Activated gamma-delta T cell (primary cell): ENCODE measurements at places on chromosomes 11 and 22.

DNA sequence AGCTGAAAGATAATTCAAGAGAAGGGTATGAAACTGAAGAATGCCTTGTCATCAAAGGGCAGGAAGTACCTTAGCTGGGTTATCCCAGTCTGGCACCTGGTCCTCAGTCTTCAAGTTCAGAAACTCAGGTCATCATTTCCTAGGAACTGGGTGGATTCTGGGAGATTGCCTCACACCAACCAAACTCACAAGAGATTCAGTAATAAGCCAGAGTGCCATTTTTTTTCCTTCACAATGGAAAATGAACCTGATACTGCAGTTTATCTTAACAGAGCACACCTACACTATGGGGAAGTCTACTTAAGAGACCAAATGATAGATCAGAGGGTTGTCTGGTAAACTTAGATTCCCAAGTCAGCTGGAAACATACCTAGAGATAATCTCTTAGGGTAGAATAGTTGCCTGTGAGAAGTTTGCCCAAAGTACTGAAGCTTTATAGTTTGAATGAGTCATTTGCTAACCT is 3.8 kb upstream of the BUD13 start:
- DNase-seq = no peak

GRCh38 chr22:40051322-40051721 is 56.6 kb downstream of the FAM83F start:
- no peak for DNase-seq

GRCh38 chr22:25183949-25184619 is 15.6 kb upstream of the CRYBB3 start:
- no peak for DNase-seq

- no peak for DNase-seq
Observed at GRCh38 chr11:131693756-131694155, 323.3 kb downstream of the NTM start.

- peak; percentile 40 for DNase-seq
Observed at GRCh38 chr22:37498289-37498909, 12.2 kb upstream of the MFNG start.

GRCh38 chr11:46913484-46913883 is 4.9 kb downstream of the LRP4 start:
- no peak for DNase-seq

GRCh38 chr11:28671274-28671673 is 563.1 kb downstream of the METTL15 start:
- no peak for DNase-seq

DNA sequence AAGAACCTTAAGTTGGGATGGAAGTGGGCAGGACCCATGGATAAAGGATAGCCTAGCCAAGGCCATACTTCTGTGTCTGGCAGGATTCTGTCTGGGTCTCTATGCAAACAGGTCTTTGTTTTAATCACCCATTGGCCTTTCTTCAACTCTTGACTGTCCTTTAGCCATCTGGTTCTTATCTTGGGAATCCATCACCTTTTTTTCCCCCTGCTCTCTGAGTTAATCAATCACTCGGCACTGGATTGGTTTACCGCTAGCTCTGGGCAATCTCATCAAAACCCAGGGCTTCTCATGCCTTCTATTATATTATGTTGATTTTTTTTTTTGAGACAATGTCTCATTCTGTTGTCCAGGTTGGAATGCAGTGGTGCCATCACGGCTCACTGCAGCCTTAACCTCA is 1.8 kb upstream of the RNF169 start:
- DNase-seq = no peak

DNA sequence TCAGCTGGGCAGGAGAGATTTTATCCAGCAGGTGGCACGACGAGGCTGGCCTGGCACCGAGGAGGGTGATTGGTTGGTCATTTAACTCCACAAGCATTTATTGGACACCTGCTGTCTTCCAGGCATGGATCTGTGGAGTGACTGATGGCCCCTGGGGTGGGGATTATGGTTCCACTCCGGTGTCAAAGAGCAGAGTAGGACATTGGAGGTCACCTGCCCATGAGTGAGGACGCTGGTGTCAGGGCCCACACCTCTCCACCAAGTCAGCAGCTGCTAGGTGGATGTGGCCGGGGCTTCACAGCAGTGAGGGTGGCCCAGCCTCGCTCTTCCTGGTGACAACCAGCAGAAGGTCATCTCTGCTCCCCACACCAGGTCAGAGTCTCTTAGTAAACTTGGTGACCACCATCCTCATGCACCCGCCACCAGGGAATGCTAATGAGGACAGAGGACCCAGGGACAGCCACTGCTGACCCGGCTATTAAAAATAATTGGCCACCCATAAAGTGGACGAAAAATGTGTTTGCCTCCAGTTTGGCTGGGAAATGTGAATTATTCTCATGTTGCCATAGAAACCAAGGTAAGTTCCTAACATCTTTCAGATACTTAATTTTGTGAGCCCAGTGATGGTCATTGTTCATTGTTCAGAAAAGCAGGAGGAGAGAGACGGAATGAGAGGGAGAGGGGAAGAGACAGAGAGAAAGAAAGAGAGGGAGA is 428.7 kb downstream of the TBC1D22A start:
- no peak for DNase-seq

GRCh38 chr11:129698212-129698611 is 117.4 kb upstream of the TMEM45B start:
- DNase-seq = no peak

DNA sequence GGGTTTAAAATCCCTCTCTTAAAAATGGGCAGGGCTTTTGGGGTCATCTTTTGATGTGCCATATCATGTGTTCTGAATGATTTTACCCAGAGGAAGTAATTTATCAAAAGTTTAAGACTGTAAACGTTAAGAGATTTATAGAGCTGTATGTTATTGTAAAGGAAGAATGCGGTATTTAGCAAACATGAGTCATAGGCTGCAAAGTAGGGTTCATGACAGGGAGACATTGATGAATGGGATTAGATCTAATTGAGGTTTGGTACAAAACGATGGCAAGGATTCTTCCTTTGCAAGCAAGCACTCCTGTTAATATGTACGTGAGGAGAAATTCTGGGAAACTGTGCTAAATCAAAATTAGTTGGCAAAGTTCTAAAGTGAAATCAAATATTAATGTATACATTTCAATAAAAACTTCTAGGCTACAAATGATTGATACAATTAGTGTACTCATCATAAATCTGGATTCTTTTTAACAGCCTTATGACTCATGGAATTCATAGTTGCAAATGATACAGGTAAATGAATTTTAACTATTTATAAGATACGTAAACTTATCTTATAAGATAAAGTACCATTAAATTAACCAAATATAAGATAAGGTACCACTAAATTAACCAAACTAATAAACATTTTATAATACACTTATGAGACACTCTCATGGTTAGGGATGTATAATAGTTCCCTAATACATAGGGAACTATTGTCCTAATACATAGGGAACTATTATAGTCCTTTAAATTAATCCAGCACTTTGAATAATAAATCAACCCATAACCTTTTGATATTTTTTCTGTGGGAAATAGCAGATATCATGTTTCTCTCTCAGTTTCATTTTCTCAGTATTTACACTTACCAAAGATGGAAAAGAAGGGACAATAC is 58.4 kb downstream of the KIF18A start:
- no peak for DNase-seq

DNA sequence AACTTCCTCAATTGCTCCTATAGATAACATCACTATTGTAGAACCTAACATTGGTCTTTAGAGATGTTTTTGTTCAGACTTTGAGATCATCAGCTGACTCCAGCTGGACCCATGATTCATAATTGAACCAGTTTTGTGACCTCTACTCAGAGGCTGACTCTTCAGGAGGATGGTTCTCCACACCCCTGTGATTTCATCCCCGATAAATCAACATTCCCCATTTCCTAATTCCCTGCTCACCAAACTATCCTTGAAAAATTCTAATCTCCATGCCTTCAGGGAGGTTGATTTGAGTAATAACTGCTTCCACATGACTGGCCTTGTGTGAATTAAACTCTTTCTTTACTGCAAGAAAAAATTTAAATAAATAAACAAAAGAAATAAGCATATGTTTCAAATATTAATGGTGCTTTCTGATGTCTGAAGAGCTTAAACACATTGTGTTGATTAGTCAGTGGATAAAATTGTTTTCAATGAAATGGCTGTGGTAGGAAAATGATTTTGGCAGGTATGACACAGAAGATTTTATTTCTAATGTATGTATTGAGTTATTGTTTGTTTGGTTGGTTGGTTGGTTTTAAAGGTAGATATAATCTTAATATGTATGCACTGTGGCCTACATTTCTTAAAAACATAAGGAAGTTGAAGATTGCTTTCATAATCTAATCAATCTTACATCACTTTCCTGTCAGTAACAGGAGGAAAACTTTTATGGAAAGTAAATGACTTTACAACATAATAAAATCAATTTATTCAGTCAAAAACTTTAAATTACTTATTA is 427.9 kb upstream of the CCDC179 start:
- no peak for DNase-seq
